ENCODE measurements at places on chromosomes 1 and 21.

DNA sequence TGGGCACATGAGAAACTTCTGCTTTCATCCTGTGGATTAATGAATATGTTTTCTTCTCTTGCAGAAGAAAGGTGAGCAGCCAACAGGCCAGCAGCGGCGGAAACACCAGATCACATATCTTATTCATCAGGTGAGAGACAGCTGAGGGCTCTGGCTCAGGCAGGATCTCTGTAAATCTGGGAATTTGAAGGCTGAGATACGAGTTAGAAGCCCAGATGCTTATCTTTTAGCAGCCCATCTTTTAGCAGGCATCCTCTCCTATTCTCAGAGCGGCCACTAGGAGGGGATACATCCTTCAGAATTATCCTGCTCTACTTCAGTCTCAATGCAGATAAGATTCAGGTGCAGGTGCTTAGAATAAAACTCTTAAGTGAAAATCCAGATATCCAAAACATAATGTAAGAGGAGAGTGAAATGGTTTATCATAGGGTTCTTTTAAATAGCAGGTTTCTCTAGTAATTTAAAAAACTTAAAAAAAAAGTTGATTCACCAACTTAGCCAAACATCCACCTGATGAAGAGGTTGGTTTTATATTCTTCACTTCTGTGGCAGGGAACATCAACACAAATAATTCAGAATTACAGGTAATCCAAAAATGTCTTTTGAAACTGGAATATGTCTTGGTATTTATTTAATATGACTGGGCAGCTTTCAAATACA is 19.3 kb downstream of the SH2D2A start:
- no peak for DNase-seq

- DNase-seq, result no peak
Measured at GRCh38 chr1:21308847-21309652, 18.8 kb upstream of the ECE1 start.

DNA sequence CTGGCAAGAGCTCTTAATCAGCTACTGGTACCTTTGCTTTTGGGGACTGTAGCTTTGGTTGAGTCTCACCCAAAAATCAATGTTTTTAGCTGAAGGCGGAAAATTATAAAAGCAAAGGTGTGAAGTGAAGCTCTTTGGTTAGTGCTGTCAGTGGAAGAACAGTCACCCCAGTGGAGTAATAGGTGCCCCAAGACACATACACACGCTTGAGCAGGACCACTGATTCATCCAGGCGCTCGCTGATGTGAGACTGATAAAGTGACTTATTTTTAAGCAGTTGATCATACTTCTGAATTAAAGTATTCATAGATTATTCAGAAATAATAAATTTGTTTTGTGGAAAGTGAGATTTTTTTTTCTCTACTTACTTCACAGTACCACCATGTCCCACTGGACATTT is 37.1 kb downstream of the TGFB2 start:
- no peak for DNase-seq

- no peak for DNase-seq
Measured at GRCh38 chr1:12798911-12799310, 7.7 kb downstream of the PRAMEF1 start.

- no peak for DNase-seq
Measured at GRCh38 chr1:223421676-223422075, 28.5 kb downstream of the CCDC185 start.

- no peak for DNase-seq
Measured at GRCh38 chr1:201741763-201742342, 87.1 kb upstream of the IPO9 start.

DNA sequence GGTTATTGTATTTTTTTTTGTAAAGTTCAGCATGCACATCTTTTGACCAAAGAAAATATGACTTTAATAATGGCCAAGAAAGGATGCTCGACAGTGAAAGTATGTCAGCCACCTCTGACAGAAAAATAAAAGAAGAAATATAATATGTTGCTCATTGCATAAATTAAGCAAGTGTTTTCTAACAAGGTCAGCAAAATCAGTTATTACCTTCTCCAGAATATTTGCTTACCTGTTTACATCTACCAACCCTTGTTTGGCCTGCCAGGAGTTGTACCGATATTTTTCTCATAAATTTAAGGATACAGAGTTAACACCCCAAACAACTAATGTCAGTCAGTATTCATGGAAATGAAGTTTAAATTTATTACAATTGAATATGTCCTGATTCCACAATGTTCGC is 685.4 kb downstream of the PLA2G4A start:
- no peak for DNase-seq

DNA sequence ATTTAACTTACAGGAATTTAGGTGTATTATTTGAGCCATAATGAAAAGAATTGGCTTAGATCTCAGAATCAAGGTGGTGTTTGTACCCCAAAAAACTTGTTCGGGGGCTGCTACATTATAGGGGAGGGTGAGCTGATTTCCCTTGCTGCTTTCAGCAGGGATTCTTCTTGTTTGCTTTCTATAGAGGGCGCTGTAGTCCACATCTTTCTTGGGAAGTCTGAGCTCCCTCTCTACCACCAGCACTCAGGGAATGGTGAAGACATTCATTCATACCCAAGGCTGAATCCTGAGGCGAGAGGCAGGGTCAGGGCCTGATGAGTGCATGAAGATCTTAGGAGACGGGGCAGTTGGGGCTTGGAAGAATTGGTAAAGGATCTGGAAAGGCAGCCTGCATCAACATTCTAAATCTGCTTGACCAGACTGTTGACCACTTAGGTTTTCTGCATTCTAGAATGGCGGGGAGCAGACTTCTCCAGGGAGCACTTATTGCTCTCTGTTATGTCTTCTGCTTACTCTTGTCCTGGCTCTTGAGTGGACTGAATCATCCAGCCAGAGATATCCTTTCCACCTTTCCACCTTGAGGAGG is 18.9 kb downstream of the SPATA46 start:
- DNase-seq, result no peak

- DNase-seq, result no peak
Measured at GRCh38 chr1:216936779-216937178, 213.6 kb upstream of the ESRRG start.

DNA sequence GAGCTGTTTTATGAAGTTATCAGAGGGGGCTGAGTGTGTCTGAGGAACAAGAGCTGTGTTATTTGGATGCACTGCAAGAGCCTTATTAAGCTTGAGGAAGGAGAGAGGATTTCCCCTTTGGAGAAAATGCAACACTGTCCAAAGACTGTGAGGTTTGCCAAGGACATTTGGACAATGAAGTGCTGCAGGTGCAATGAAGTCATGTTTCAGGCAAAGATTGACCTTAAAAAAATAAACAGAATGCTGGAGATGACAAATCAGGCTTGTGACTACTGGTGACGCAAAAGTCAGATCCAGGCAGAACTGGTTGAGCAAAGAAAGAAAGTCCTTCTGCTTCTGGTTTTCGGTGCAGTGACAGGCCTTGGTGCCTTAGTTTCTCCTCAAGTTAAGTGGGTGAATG is 125.2 kb upstream of the KIAA0040 start:
- DNase-seq, result no peak
